ENCODE measurements at places on chromosomes 12 and 14. TPM values are rescaled to one million over a fixed set of nuclear protein-coding genes. Genes with fewer than 3 reads are reported as not detected.

The TDG gene
- total RNA-seq = 20.2 TPM

The ZNF268 gene
- 25.8 TPM for total RNA-seq

- no peak for DNase-seq
Measured at GRCh38 chr14:102809870-102810269, 32.6 kb downstream of the TRAF3 start.

DNA sequence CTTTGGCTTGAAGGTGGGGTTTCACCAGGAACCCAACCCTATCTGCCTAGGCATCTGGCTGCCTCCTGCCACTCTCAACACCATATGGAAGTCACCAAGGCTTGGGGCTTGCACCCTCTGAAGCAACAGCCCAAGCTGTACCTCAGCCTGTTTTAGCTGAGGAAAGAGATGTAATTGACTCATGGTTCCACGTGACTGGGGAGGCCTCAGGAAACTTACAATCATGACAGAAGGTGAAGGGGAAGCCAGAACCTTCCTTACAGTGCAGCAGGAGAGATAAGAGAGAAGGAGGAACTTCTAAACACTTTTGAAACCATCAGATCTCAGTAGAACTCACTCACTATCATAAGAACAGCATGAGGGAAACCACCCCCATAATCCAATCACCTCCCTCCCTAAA lies 26.9 kb downstream of the GLIPR1L1 start:
- DNase-seq = no peak

The PARPBP gene
- 59.6 TPM for total RNA-seq

The EPYC gene
- not detected for total RNA-seq

DNA sequence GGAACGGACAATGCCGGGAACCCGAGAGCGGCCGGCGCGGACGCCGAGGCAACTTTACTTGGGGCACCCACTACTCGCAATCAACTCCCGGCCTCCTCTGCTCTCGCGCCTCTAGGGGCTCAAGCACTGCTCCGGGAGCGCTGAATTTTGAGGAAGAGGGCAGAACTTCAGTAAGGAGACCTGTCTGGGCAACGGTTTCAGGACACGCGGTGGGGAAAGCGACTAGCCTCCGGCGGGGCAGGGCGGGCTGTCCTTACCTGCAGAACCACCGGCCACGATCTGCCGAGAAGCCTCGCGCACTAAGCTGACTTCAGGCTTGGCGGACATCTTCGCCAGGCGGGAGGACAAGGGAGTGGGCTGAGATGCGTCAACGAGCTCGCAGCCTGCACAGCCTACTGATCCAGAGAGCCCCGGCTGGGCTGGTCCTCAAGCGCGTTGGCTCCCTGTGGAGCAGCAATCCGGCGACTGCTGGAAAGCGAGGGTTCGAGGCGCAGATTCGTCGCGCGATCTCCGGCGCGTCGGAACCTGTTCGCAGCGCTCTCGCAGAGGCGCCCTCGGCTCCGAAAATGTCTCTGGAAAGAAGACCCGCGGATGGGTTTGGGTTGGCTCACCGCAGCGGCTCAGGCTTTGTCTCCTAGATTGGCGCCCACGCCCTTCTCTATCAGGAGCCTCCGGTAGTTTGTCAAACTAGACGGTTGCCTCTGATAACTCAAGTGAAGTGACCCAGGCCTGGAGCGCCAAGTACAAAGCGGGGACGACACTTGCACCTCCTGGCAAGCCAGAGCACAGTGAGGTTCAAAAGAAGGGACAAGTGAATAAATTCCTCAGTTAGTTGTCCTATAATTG lies at the start of gene SLC25A21:
Gene SLC25A21 (minus strand): TSS at position 583 of the 846 bp plus-strand sequence.
- peak; percentile 69 for DNase-seq

DNA sequence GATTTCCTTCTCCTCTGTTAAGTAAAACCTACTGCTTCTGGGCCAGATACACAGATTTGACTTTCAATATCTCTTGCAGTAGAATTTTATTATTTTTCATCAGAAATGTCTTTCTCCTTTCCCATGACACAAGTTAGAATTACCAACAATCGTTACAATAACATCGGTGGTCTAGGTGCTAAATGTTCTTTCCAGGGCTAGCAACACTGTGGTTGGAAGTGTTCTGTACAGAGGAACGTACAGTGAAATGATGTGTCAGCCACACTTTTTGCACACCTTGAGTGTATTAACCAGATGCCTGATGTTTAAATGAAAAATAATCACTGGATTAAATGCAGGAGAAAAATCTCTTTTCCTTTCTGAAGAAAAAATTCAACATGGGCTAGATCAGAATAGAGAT lies 27.7 kb upstream of the KLRD1 start:
- DNase-seq = no peak

The OVCH1 gene
- not detected for total RNA-seq

The AQP5 gene
- total RNA-seq = not detected

GRCh38 chr14:101823511-101824120 lies 62.1 kb downstream of the PPP2R5C start:
- no peak for DNase-seq

The STX2 gene
- total RNA-seq = 29.7 TPM

The PNN gene
- 14.2 TPM for total RNA-seq

GRCh38 chr14:54424479-54424901 lies 16.7 kb downstream of the CNIH1 start:
- DNase-seq = no peak

- no peak for DNase-seq
Measured at GRCh38 chr12:98465505-98465904, 49.9 kb upstream of the TMPO start.

The SLC5A8 gene
- total RNA-seq = not detected

- no peak for DNase-seq
Measured at GRCh38 chr12:46831335-46832129, 5.7 kb upstream of the SLC38A4 start.

The PXN gene
- 51.0 TPM for total RNA-seq

The SLC25A3 gene
- 581 TPM for total RNA-seq

The KIF5A gene
- total RNA-seq = 1.9 TPM

GRCh38 chr12:99680276-99680675 lies 32.7 kb downstream of the GARIN6 start:
- DNase-seq = no peak

DNA sequence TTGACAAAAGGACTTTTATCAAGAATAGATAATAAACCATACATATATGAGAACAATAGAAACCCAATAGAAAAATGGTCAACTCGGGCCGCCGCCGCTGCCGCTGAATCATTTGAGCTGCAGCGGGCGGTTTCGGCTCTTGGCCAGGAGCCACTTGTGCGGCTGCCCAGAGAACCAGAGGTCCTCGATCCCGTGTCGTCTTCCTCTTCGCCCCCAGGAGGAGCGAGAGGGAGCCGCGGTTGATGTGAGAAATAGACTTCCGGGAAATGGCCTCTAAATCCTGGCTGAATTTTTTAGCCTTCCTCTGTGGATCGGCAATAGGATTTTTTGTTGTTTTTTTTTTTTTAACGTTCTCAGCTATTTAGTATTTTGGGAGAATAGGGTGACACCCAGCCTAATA lies 44.8 kb downstream of the CPSF6 start:
- DNase-seq = peak; percentile 82

GRCh38 chr14:100091386-100091785 lies 26.2 kb downstream of the EVL start:
- DNase-seq = no peak

The FOXM1 gene
- total RNA-seq = 38.6 TPM

The PRB2 gene
- not detected for total RNA-seq

DNA sequence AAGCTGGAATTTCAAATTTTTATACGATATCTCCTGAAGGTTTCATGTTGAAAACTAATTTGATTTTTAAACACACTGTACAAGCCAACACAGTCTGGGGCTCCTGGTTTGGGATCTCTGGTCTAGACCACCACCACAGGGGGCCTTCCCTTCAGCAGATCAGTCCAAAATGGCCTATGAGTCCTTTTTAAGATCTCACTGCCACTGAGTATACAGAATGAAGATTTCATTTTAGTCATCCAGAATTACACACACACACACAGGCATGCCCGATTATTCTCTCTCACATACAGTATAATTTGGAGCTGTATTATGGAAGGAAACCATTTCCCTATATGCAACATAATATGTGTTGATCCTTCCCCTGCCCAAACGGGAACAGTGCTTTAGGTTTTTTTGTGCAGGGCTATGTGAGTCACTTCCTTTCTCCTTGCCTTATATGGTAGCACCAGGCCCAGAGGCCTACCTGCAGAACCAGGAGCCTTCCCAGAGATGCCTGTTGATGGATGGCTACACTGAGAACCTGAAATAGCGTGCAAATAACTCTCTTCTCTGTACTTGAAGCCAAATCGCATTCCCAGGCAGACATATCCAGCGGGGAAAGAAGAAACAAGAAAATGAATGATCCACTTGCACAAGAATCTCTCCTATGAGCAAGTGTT lies 28.1 kb upstream of the WNK1 start:
- no peak for DNase-seq

The OAS2 gene
- 19.4 TPM for total RNA-seq

DNA sequence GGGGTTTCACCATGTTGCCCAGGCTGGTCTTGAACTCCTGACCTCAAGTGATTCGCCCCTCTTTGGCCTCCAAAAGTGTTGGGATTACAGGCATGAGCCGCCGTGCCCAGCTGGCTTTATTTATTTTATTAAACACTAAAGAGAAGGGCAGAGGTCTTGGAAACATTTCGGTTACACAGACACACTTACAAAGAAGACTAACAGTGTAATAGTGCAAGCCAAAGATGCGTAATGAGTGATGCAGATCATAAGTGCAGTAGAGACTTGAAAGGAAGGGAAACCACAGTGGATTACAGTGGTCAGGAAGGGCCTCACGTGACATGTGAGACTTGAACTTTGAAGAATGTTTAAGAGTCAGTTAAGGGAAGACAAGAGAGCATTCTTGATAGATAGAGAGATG lies 33.9 kb upstream of the CDK17 start:
- peak; percentile 95 for DNase-seq

GRCh38 chr12:128587918-128588317 lies 235.8 kb downstream of the SLC15A4 start:
- DNase-seq = no peak

DNA sequence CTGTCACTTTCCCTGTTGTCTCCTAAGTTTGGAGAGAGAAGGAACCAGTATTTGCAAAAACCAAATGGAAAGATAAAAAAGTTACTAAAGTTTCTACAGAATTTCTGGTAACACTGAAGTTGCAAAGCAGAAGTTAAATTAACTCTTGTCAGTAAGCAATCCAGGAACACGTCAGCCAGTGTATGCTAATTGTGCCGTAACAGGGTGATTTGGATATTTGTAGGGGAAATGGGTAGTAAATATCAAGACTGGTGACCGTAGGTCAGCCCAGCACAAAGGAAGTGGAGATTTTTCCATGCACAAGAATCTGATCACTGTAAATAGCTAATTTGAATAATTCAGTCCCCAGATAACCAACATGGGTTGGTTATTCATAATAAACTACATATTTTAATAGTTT lies 2.3 kb downstream of the CDKN1B start:
- no peak for DNase-seq

The TNFRSF1A gene
- 91.2 TPM for total RNA-seq

The DLK1 gene
- not detected for total RNA-seq

DNA sequence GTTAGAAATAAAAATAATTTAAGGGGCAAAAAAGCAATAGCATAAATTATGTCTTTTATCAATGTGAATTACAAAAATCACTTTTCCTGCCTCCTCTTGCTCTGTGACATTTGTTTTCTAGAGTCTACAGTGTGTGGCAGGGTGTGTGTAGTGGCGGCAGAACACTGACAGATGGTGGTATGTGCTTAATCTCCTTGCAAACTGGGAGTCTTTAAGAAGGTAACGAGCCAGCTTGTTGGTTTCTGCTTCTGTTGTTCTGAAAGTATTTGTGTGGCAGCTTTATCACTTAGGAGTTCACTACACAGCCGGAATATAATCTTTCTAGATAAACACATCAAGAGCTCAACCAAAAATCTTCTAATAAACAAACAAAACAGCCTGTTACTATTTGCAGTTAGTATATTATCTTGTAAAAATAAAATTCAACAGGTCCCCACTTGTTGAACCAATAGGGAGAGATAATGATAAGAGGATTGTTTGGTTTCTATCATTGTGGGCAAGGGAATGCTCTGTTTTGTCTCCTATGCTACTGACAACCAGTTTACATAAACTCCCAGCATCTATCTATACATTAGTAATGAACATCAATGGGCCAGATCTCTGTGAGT lies 13.0 kb downstream of the CDKL1 start:
- no peak for DNase-seq

The RAB3IP gene
- 11.4 TPM for total RNA-seq

GRCh38 chr12:62252576-62252975 lies 7.6 kb upstream of the USP15 start:
- DNase-seq = no peak

The PLEKHG7 gene
- total RNA-seq = not detected

DNA sequence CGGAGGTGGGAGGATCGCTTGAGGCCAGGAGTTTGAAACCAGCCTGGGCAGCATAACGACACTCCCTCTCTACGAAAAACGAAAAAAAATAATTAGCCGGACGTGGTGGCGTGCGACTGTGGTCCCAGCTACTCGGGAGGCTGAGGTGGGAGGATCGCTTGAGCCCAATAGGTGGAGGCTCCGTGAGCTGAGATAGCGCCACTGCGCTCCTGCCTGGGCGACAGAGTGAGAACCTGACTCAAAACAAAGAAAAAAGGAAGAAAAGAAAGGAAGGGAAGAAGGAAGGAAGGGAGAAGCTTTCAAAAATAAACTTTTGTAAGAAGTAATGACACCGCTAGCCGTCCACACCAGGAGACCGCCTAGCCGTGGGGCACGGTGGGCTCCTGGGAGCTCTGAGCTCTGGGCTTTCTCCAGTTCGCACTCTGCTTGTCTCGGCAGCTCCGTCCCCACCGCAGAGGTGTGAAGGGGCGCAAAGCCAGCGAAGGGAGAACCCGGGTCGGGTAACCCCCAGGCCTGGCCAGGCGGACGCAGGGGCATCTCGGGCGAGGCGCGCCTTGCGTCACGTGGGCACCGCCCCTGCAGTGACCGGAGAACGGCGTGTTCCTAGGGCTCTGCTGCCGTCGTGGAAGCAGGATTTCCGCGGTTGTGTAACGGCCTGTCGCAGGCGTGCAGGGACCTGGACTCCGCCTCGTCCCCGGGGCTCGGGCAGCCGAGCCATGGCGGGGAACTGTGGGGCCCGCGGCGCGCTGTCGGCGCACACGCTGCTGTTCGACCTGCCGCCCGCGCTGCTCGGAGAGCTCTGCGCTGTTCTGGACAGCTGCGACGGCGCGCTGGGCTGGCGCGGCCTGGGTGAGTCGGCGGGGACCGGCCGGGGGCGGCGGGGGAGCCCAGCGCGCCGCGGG lies at the start of gene IRAK3:
Gene IRAK3 (plus strand): TSS at position 631 of the 902 bp plus-strand sequence. CDS start 86 bp downstream, at position 717.
- DNase-seq = peak; percentile 64

The AVPR1A gene
- not detected for total RNA-seq

Data from RPMI7951 (cell line).